ENCODE measurements at places on chromosomes 7 and 10.

DNA sequence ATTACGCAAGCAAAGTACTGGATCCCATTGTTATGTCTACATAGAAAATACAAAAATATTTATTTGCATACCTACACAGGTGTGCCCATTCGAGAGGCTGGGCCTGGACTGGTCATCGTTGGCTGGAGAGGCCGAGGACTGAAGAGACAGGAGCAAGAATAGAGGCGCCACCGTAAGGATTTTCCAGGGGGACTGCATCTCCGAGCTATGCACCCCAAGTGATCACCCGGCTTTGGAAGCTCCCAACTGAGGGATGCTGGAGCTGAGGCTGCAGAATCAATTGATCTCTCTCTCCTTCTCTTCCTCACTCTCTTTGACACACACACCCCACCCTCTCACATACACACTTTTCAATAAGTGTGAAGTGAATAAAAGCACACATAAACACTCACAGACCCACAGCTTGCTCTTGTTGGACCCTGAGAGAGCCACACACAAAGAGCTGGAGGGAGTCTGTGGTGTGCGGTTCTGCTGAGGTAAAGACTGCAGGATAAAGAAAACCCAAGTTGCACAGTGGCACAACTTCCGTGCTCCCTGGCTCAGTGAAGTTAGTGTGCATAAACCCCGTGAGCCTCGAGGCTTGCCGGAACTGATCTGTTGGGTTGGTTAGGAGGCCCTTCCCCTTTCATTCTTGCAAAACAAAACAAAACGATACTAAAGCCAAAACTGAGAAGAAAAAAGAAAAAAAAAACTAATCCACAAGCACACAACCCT lies at the start of gene AOAH:
Gene AOAH, minus strand, starts transcription at position 544 of the 714 bp plus-strand sequence. Its CDS starts 346 bp downstream, at position 198.
- no peak for DNase-seq

GRCh38 chr10:97529685-97530465 lies 31.2 kb downstream of the UBTD1 start:
- DNase-seq: no peak

- DNase-seq: no peak
Observed at GRCh38 chr7:55439627-55440026, 74.5 kb downstream of the LANCL2 start.

- no peak for DNase-seq
Observed at GRCh38 chr7:44430054-44430453, 60.4 kb downstream of the NUDCD3 start.

DNA sequence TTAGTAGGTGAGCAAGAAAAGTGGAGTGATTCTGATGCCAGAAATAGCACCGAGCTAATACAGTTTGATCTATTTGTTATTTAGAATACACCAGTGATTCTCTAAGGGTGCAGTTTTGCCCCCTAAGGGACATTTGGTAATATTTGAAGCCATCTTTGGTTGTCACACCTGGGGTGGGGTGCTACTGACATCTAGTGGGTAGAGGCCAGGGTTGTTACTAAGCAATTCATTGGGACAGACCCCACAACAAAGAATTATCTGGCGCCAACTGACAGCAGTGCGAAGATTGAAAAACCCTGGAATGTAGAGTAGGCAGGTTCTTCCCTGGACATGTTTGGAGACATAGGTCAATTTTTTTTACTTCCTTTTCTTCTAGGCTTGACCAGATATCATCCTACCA lies 14.6 kb downstream of the PALS2 start:
- DNase-seq: no peak

GRCh38 chr10:118307220-118307619 lies 34.9 kb downstream of the FAM204A start:
- no peak for DNase-seq

- no peak for DNase-seq
Observed at GRCh38 chr10:106826716-106827115, 337.8 kb downstream of the SORCS1 start.

GRCh38 chr10:116006508-116006907 lies 266.5 kb downstream of the GFRA1 start:
- DNase-seq: no peak

- DNase-seq: no peak
Observed at GRCh38 chr7:116325517-116325916, 115.2 kb downstream of the TES start.

- DNase-seq: no peak
Observed at GRCh38 chr7:146701166-146701565, 584.6 kb downstream of the CNTNAP2 start.

- no peak for DNase-seq
Observed at GRCh38 chr7:1899196-1899595, 229.1 kb downstream of the ELFN1 start.

GRCh38 chr10:130121486-130122079 lies 11.0 kb upstream of the C10orf143 start:
- DNase-seq: no peak

- no peak for DNase-seq
Observed at GRCh38 chr7:28191184-28191583, 10.6 kb upstream of the JAZF1 start.

All from left renal pelvis (tissue), 4 donors.